ENCODE measurements at places on chromosomes 6 and 20.

DNA sequence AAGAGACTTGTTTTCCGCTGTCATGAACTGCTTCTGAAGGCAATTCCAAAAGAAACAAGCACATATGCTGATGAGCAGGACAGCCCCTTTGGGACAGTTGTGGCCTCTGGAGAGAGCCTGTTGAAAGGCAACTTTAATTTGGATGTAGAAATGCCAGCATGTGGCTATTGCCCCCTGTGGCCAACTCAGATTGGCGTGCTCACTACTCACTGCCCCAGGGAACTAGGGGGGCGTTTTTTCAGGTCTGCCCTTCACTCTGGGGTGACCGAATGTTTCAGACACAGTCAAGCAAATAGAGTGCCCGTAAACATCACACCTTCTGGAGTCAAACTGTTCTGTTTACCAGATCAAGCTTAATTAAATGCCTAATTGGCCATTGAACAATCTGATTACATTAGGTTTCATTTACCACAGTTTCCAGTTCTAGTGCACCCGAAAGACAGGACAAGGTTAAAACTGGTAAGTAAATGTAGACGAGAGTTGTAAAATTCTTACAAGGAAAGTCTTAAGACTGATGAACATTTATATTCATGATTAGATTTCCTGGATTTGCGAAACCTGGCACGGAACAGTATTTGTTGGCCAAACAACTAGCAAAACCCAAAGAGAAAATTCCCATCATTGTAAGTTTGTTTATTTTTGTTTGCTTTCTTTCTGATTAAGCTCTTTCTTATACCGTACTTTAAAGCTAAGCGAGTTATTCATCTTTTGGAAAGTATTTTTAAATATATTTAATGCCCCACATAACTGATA is 75.9 kb upstream of the SYNJ2 start:
- DNase-seq, result no peak

- no peak for DNase-seq
Observed at GRCh38 chr20:11219192-11219591, 545.4 kb upstream of the JAG1 start.

- DNase-seq, result no peak
Observed at GRCh38 chr6:135419162-135419561, 78.4 kb downstream of the AHI1 start.

- DNase-seq, result no peak
Observed at GRCh38 chr6:127100510-127101140, 17.8 kb upstream of the RSPO3 start.

DNA sequence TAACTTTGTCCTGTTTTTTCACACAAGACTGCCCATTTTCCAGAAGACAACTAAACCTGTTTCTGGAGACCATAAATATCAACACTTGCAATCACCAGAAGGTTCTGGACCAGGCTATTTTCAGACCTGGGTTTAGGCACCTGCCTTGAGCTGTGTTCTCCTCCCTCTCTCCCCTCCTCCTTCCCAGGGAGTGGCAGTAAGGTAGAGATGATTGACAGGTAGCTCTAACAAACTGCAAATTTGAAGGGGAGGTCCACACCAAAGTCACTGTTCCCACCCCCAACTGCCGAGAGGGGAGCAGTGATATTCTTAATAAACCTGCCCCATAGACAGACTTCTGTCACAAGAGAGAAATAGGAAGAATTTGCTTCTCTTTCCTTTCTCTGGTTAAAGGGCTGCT is 91.2 kb upstream of the BACH2 start:
- DNase-seq, result no peak

- DNase-seq, result no peak
Observed at GRCh38 chr20:15596220-15596890, 976.9 kb downstream of the KIF16B start.
